Mucosa of descending colon (tissue), 3 donors: ENCODE measurements at places on chromosomes 1 and 21. TPM values are rescaled to one million over a fixed set of nuclear protein-coding genes. Genes with fewer than 3 reads are reported as not detected.

DNA sequence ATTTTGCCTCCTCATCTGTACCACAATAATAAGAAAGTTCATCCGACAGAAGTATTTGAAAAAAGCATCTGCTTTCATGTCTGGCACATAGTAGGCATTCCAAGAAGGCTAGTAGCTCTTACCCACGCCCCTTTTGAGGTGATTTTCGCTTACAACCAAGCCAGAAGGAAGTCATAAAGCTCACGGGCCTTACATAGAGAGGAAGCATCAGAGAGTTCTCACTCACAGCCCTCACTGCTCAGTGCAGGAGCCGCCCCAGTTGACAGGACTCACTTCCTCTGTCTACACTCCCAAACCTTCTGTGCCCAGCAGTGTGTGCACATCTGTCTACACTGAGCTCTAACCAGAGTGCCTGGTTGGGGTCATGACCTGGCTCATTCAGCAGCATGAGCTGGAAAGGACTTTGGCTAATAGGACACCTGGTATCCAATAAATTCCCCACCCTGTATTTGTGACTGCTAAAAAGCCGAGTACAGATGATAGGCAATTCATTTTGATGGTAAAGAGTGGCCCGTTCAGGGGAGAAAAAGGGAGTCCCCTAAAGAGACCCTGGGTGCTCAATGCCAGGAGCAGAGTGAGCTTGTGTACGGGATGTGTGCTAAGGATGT is 36.8 kb upstream of the DUSP10 start:
- DNase-seq: peak; percentile 69

Gene TMPRSS2
- total RNA-seq: 624 TPM

DNA sequence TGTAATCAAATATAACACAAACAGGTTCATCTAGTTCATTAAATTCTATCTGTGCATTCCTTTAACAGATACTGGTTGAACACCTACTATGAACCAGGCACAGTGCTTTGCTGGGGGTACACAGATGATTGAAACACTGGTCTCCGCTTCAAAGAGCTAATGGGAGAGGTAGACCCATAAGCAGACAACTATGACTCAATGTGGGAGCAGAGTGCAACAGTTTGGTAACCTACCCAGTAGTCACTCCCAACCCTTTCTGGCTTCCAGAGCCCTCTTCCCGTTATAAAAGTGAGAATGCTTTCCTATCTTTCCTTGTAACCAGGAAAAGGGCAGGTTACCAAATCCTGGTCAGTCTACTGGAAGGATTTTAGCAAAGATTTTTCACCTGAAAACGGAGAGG is 8.0 kb upstream of the ETV3 start:
- no peak for DNase-seq

DNA sequence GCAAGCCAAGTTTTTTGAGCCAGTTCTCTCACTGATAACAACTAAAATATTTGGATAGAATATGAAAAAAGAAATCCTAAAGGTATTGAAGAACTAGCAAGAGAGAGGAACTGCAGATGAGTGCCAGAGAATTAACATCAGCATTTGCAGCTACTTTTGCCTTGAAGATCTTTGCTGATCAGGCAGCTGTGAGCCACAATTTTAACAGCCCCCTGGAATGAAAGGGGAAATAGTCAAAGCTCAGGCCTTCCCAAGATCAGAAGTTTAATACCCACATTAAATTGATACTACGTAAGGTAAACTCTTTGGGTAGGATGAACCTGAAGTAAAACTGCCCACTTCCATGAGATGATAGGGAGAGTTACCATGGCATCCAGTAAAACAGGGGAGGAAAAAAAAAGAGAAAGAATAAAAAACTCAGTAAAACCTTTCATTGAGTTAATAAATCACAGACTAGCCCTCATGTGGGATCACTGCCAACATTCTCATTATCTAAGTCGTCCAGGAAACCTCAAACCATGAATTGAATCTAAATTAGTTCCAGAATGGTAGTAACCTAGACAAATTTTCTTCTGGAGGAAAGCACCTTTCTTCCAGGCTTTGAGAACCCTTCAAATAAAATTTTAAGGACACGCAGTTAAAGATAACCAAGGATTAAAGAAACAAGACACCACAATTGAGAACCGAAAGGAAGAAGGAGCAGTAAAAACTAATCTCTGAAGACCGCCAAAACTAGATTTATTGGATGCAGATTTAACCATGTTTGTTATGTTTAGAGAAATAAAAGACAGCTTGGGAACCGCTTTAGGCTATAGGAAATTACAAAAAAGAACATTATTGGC is 28.3 kb downstream of the SCP2 start:
- no peak for DNase-seq

DNA sequence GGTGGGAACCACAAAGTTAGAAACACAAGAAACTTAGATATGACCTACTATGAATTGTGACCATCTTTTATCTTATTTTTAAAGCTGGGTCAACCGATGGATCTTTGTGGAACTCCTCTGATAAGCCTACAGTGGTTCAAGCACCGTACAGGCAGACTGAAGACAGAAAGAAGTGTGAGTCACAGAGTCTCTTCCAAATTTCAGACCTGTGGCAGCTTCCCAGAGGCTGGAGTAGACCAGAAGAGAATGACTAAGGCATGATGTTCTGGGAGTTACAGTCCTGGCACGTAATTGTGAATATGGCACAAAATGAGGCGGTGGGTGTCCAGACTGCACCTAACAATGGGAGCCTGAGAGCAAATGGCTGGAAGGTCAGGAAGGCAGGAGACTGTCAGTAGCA is 70.0 kb downstream of the LMO4 start:
- no peak for DNase-seq

GRCh38 chr1:237794071-237794470 is 96.7 kb downstream of the ZP4 start:
- DNase-seq: no peak
